Activated B cell treated with CpG ODN at 0.5 μM for 24 hours (primary cell): ENCODE measurements at places on chromosomes 13 and 19.

DNA sequence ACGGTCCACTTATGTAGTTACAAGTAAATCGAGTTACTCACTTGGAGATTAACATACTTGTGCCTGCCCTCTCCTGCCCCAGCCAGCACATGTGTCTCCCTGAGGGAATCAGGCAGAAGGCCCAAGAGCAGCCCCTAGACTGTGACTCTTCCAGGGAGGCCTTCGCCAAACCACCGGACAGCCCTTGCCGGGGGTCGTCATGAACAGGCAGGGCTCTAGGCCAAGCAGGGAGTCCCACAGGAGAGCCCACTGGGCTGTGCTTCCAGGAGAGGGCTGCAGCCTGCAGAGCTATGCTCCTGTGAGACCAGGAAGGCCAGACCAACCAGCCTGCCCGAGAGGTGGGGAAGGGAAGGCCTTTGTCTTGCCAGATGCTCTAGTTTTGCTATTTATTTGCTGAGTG lies 283.3 kb downstream of the FOXO1 start:
- no peak for DNase-seq

GRCh38 chr19:8460516-8461298 lies 15.9 kb downstream of the HNRNPM start:
- no peak for DNase-seq

DNA sequence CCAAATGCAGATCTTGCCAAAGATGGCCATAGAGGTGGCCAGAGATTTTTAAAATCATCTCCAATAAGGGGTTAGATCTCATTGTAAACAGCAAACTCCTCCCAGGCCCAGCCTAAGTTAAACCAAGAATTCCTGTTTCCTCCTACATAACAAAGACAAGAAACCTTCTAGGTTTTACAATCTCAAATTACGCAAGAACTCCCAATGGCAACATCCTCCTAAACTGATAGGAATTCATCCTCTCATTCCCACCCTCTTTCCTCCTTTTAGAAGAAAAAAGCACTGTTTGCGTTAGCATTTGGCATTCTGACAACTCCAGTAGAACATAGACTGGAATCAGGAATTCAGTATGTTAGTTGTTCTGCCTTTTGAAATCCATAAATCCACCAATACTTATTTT lies 14.6 kb downstream of the PROSER1 start:
- no peak for DNase-seq

DNA sequence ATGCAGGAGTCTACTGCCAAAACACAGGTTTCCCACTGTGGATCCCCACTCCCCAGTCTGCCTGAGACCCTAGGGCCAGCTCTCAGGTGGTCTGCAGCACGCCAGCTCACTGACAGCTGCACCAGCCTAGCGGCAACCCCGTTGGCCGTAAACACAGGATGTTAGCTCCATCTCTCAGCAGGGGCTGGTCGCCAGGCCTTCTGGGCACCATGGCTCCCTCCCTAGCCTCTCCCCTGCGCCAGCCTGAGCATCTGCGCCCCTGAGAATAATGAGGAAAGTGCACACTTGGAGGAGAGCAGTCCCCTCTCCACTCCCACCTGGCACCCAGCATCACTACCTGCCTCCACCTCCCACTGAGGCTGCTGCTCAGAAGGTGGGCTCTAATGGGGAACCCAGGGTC lies 20.8 kb upstream of the EPHX3 start:
- no peak for DNase-seq
